CD4-positive, alpha-beta T cell treated with Interleukin-17A for 4 hours (primary cell): ENCODE measurements at places on chromosomes 11 and 22.

DNA sequence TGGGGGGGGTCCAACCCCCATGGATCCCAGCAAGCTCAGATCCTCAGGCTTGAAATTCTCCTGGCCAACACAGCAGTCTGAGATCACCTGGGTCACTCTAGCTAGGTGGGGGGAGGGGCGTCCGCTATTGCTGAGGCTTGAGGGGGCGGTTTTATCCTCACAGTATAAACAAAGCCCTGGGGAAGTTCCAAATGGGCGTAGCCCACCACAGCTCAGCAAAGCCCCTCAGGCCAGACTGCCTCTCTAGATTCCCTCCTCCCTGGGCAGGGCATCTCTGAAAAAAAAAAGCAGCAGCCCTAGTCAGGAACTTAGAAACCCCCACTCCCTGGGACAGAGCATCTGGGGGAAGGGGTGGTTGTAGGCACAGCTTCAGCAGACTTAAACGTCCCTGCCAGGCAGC, 16.7 kb downstream of the TRPC6 start:
- DNase-seq = no peak

DNA sequence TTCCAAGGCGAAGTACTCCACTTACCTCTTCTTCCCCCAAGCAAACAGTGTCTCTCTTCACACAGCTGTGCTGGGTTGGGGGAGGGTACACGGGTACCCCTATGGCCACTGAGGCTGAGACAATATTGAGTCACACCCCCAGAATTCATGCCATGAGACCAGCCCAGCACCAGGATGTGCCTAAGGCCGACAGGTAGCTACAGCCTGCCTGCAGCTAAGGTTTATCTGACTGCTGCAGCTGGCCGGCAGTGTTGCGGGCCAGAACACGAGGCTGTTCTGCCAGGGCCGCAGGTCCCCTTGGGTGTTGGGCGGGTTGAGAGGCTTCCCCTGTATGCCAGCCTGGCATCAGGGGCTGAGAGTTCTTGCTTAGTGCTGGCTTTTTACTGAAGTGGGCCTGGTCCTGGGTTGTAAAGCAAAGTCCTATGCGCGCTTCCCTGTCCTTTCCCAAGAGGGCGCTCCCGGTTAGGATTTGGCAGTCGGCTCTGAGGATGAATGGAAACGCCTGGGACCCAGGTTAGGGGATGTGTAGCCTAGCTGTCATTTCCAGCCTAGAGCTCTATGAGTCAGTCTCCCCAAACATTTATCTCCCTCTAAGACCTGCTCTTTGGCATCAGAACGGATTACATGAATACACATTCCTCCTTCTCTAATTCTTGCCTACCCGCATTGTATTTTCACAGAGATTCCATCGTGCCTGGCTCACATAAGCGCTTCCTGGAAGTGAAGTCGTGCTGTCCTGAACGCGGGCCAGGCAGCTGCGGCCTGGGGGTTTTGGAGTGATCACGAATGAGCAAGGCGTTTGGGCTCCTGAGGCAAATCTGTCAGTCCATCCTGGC, 7.1 kb downstream of the USP18 start:
- DNase-seq = peak; percentile 61

GRCh38 chr11:43523632-43524031, 156.9 kb upstream of the HSD17B12 start:
- no peak for DNase-seq

DNA sequence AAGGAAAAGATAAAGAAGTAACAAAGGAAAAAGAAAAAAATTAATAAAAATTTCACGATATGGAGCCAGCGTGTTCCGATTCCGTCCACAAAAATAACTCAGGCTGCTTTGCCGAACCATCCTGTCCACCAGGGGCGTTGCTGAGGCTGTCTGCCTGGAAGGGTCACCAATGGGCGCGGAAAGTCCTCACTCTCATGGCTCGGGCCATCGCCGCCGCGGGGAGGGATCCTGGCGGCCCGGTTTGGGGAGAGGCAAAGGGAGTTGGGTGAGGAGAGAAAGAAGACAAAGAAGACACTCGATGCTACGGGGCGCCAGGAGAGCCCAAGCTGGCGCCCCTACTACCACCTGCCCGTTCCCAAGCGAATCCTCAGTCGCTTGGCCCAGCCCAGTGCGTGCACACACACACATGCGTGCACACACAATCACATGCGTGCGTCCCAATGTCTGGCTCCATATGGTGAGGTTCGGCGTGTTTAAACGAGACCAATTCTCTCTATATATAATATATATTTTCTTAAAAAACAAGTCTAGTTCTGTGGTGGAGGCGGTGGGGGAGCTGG, 5.6 kb upstream of the PYGM start:
- no peak for DNase-seq

- no peak for DNase-seq
Measured at GRCh38 chr11:65595131-65595530, 469 bp downstream of the KCNK7 start.

DNA sequence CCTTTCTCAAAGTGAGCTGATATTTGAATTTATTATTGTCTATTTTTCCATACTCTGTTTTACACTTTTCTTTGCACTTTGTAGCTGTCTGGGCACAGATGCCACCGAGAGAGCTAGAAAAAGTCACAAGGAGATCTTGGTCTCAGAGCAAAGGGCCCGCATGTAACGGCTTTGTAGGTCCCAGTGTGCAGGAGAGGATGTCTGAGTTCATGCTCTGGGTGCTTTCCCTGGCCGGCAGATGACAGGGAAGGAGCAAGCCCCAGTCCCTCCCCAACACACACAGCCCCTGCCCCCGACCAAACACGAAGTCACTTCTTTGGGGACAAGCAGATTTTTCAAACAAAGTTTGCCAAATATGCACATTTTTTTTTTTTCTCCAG, 55.8 kb downstream of the SMIM38 start:
- DNase-seq = no peak

GRCh38 chr11:42003801-42004200, 544.3 kb upstream of the LRRC4C start:
- no peak for DNase-seq

GRCh38 chr11:107821199-107821927, 37.2 kb downstream of the SLC35F2 start:
- no peak for DNase-seq

- DNase-seq = no peak
Measured at GRCh38 chr11:1277936-1278512, 31.4 kb downstream of the TOLLIP start.

GRCh38 chr11:102733232-102733875, 8.6 kb upstream of the MMP8 start:
- DNase-seq = peak; percentile 15

GRCh38 chr11:128732471-128733277, 38.8 kb downstream of the FLI1 start:
- no peak for DNase-seq

DNA sequence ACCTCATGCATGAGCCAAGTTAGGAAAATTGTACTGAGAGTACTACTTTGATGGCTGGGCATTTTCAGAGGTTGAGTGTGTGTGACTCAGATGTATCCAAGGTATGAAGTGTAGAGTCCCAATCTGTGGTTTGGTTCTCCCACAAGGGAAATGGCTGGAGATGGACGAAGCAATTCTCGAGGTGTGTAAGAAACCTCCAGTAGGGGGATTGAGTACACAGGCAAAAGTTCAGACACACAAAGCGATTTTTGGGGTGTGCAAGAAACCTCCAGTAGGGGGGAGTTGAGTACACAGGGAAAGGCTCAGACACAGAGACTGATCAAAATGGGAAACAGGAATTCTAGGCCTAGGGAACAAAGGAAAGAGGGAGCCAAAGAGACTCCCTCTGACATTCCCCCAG, 1536.3 kb downstream of the FAM181B start:
- no peak for DNase-seq

DNA sequence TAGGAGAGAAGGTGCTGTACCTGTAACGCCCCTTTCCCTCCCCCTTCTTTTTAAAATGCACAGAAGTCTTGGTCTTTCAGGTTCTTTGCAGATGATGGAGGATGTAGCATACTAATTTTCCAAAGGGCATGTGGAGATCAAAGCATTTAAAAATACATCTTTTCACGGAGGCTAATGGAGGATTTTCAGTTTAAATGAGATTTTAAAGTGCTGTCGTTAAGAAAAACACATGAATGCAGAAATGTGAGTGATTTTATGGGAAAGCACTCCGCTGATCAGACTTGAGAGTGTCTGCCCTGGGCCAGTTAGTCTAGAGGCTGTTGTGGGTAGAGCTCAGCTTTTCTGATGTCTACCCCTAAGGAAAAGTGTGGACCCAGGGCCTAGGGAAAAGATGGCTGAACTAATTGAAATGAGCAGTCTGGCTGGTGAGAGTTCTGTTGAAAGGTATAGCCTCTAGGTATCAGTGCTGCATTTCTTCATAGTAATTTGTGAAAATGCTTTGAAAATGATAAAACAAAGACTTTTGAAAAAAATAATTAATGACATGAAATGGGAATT, 2.5 kb downstream of the AMOTL1 start:
- DNase-seq = no peak

GRCh38 chr11:9259981-9260837, 4.9 kb downstream of the DENND5A start:
- DNase-seq = no peak
